ENCODE measurements at places on chromosomes 11 and 22.

DNA sequence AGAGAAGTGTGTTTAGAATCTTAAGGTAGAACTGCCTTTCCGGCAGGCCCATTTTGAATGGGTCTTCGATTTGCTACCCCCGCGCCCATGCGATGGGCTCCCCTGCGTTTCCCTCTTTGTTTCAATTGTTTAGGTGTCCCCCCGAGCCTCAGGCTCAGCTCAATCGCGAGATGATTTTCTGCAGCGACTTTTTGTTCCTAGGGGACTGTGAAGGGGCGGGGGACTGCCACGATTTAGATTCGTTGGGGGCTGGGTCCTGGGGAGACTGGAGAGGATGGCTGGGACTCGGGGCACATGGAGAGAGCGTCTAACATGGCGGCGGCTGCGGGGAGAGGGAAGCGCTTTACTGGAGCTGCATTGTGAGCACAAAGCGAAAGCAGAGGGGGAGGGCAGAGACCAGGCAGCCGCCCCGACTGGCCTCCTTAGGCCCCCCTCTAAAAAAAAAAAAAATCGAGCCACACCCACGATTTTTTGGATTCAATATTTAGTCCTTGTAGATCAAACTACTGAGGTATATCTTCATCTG, 1.7 kb downstream of the CAPRIN1 start:
- DNase-seq: peak; percentile 70

DNA sequence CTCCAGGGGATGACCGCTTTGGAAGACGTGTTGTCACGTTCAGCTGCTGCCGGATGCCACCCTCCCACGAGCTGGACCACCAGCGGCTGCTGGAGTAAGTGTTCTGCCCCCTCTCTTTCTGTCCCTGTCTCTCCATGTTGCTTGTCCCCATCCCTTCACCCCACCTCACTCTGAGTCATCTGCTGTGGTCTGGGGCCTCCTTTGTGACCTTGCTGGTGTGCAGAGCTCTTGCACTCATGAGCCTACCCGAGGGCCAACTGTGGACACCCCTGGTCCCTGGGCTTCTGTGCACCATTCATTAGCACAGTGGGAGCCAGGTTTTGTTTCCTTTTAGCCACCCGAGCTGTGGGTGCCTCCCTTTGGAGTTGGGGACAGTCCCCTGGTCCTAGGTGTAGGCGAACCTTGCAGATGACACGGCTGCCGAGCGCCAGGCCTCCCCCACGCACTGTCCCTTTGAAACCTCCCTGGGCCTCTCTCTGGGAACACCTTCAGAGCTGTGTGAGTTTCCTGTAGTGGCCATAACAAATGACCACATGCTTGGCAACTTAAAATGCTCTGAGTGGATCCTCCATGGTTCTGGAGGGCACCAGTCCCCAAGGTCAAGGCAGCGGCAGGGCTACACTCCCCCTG, 49.8 kb downstream of the ARHGAP8 start:
- DNase-seq: no peak

- DNase-seq: no peak
These were observed 353.2 kb upstream of the TENM4 start for GRCh38 chr11:79794057-79794456.

DNA sequence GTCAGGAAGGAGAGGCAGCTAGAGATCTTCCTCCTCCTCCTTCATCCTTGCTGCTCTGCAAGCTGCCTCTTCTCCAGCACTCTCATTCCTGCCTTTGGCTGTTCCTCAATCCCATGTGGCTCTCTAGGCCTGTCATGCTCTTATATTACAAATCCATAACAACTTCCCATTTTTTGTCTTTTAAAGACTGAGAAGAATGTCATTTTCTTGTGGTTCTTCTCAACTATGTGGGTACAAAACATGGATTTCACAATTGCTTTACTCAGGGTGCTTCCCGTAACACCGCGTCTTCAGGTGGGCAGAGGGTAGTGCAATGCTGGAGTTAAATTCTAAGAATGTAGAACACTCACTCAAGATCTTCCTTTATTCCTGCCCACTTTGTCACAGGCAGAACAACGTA, 6.8 kb upstream of the CAT start:
- no peak for DNase-seq

- DNase-seq: no peak
These were observed 40.1 kb downstream of the ABTB2 start for GRCh38 chr11:34317666-34318065.

DNA sequence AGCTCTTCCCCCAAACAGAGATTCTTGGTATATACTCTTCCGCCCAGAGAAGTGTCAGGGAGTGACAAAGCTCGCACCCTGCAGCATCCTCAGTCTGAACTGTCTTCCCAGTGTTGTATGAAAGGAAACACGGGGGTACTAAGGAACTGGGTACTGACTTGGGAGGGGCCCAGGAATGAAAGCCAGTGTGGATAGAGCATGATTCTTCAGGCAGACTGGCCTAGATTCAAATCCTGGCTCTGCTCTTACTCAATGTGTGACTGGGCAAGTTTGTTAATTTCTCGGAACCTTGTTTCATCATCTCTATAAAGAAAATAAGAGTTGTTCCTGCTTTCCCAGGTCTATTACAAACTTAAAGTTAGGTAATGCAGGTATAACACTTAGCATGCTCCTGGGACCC, 266.0 kb upstream of the NARS2 start:
- no peak for DNase-seq

- DNase-seq: peak; percentile 43
These were observed 60.6 kb upstream of the RDX start for GRCh38 chr11:110356762-110357671.

GRCh38 chr11:19253817-19254216, 13.1 kb upstream of the E2F8 start:
- DNase-seq: no peak

- no peak for DNase-seq
These were observed 206.5 kb upstream of the PDGFD start for GRCh38 chr11:104370478-104370877.

GRCh38 chr11:32430568-32431381, 4.6 kb downstream of the WT1 start:
- no peak for DNase-seq

- DNase-seq: no peak
These were observed 24.4 kb downstream of the SYNGR1 start for GRCh38 chr22:39374191-39374590.

- no peak for DNase-seq
These were observed 15.2 kb downstream of the SHANK3 start for GRCh38 chr22:50687829-50688228.

GRCh38 chr22:36830601-36831000, 13.8 kb upstream of the PVALB start:
- no peak for DNase-seq

DNA sequence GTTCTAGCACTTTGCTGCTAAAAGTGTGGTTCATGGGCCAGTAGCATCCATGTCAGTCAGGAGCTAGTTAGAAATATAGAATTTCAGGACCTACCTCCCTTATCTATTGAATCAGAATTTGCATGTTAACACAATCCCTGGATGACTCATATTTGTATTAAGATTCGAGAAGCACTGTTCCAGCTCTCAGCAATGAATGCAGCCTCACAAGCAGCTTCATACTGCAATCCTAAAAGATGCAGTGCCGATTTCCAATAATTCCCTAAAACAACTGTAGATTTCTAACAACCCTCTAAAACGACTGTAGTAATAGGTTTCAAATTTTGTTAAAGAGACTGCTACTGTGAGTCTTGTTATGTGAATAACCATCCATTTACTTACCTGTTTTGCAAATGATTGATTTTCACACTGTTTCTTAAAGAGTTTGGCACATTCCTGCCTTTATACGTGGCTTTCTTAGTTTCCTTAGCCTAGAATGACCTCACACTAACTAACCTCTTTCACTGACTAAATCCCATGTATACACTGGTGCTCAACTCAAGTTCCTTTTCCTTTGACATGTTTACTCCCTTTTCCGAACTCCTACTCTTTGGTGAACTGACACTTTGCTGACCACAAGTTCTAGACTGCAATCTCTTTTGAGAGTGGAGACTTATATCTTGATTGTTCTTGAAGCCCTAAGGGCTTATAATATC, 511.8 kb downstream of the METTL15 start:
- no peak for DNase-seq

DNA sequence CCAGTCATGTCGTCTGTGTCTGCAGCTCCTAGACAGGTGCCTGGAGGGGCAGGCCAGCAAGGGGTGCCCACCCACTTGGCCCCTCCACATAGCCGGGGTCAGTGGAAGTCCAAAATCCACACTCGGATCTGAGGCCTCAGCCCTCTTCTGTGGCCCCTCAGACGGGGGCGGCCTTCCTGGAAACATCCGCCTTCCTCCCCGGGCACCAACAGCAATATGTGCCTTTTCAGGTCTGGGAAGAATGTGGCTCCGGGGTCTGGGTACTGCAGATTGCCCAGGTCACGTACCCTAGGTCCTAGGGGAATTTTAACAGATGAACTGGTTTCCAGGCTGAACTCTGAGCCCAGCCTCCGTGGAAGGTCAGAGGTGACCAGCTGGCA, 208.6 kb downstream of the CTTN start:
- no peak for DNase-seq

- DNase-seq: no peak
These were observed 238.3 kb upstream of the TBCEL start for GRCh38 chr11:120785576-120785975.

DNA sequence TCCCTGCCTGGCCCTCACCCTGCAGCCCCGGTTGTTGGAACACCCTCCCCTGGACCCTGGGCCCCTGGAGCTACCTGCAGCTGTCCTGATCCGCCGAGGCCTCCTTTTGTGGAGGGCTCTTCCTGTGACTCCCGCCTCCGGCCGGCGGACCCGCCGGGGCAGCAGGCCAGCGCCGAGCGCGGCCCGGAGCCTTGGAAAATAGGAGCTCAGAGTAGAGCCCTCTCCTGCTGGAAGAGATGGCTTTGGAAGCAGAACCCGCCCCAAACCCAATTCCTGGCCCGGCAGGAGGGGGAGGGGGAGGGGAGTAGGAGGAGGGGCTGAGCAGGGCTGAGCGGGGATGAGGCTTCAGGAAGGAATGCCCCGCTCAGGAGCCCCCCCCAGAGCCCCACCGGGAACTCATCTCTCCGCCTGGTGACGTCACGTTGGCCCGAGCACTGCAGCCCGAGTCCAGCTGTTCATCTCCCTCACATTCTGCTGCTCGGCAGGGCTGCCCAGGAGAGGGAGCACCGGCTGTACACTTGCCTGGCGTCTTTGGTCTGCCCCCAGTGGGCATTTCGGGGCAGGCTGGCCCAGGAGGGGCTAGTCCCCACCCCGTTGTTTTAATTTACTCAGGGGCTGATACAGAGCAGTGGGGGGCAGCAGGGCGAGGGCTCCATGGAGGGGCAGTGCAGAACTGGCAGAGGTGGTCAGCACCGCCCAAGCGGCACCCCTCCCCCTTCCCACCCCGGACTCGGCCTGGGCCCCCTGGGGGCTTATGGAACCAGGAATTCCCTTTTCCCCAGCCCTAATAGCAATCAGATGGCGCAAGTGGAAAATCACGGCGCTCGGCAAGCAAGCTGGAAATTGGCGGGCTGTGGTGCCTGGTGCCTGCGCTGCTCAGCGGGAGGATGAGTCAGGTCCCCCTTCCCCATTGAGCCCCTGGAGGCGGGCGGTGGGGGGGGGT, at the start of gene MRGPRF:
TSS of gene MRGPRF (minus strand) at position 238 of the 943 bp plus-strand sequence. CDS start 3,345 bp downstream, outside the sequence.
- DNase-seq: no peak

GRCh38 chr11:45724153-45724552, 58.7 kb upstream of the CHST1 start:
- DNase-seq: no peak

GRCh38 chr22:34255042-34255441, 334.8 kb upstream of the LARGE1 start:
- DNase-seq: no peak

DNA sequence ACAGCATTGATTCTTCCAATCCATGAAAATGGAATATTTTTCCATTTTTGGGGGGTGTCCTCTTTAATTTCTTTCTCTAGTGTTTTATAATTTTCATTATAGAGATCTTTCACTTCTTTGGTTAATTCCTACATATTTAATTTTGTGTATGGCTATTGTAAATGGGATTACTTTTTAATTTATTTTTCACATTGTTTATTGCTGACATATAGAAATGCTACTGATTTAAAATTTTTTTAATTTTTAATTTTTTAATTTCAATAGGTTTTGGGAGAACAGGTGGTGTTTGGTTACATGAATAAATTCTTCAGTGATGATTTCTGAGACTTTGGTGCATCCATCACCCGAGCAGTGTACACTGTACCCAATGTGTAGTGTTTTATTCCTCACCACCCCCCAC, 26.6 kb upstream of the OOSP4B start:
- no peak for DNase-seq

DNA sequence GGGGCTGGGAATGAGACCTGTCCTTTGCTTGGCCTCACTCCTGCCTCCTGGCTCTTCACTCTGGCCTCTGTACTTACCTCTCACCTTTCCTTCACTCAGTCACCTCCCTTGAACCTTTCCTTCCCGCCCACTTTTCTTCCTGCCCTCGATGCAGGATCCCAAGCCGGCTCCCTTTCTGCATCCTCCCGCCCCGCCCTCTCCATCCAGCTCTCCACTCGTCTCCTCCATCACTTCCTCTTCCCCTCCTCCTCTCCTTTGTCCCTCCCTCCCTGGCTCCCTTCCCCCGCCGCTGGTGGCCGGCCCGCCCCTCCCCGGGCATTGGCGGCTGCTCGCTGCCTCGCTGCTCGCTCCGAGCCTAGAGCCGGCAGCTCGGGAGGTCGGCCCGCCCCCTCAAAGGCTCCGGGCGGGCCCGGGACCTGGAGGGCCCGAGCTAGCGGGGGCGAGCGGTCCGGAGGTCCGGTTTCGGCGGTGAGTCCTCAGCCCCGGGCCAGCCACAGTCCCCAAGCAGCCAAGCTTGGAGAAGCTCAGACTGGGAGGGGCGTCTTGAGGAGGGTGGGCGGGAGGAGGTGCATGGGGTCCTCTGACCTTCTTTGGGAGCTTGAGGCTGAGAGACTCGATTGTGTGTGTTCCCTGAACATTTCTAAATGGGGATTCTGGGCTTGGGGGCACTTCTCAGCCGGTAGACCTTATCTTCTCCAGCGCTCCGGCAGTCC, 13.8 kb downstream of the PHLDB1 start:
- DNase-seq: peak; percentile 89

DNA sequence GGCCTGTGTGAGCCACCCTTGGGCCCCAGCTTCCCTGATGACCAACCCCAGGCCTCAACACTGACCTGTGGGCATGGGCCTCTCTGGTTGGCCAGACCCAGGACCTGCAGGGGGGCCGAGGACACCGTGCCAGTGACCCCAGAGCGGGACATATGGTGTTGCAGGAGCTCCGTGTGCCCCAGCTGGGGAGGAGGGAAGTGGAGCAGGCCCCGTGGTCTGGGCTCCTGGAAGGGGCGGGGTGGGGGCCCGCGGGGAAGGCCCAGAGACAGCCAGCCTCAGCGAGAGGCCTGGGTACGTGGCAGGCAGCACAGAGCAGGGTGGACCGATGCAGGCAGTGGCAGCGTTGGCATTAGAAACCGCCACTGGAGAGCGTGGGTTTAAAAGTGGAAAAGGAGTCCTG, 22.2 kb downstream of the MUC6 start:
- DNase-seq: no peak

- no peak for DNase-seq
These were observed 5.1 kb upstream of the BAIAP2L2 start for GRCh38 chr22:38115423-38116205.

- no peak for DNase-seq
These were observed 4.2 kb downstream of the ARHGAP1 start for GRCh38 chr11:46696212-46696558.

GRCh38 chr11:96012086-96012824, 88.3 kb upstream of the MTMR2 start:
- peak; percentile 57 for DNase-seq

- no peak for DNase-seq
These were observed at the start of gene BDNF for GRCh38 chr11:27700351-27701301. Gene BDNF, minus strand, starts transcription at chr11:27700455. Its CDS starts 41,891 bp downstream, at chr11:27658564.
